ENCODE measurements at places on chromosomes 5 and 9.
A peak's percentile ranks its signal among the peaks of the same experiment; 100 is the strongest.

DNA sequence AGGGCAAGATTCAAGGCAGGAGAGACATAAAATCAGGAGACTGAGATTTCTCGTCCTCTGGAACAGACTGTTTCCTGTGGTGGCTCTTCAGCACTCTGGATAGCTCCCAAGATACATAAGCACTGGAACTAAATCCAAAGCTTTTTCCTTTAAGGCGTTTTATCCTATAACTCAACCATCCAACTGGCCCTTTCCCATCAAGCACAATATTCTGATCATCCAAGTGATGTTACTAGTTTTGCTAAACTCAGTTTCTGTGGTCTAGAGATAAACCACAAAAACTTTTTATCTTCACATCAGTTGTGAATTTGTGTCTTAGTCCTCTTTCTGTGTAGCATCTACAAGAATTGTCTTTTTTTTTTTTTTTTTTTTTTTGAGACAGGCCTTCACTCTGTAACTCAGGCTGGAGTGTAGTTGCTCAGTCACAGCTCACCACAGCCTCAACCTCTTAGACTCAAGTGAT lies 299.4 kb downstream of the COX7C start:
- peak; percentile 54 for DNase-seq

DNA sequence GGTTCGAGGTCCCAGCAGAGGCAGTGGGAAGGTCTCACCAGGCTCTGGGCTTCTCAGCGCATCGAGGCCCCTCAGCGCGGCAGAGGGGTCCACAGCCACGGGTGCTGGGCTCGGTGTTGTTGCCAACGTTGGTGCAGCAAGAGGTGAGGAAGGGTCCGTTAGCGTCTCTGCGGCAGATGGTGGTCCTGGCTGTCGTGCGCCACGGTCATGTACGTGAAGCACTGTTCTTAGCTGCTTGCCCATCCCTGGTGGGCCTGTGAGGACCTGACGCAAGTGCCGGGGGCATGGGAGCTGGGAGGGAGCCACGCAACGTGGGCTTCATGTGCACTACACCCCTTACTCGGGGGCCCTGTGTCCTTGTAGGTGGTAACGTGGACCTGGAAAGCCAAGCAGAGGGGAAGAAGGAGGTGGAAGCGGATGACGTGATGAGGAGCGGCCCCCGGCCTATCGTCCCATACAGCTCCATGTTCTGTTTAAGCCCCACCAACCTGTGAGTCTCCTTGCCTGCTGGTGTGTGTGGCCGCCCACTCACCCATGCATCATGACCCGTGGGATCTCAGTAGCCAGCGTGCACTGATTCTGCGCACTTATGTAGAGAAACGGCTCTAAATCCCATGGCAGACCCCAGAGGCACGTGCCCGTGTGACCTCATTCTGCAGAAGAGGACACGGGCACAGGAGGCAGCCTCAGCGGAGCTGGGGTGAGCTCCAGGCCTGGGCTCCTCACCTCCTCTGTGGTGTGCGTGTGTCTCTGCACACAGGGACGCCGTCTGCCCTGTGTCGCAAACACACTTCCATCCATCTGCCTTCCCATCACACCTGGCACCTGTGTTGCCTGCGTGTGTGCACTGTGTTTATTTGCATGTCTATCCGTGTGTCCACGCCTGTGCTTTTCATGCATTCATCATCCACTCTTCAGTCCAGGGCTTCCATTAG lies 166.1 kb downstream of the CACNA1B start:
- DNase-seq, result no peak

DNA sequence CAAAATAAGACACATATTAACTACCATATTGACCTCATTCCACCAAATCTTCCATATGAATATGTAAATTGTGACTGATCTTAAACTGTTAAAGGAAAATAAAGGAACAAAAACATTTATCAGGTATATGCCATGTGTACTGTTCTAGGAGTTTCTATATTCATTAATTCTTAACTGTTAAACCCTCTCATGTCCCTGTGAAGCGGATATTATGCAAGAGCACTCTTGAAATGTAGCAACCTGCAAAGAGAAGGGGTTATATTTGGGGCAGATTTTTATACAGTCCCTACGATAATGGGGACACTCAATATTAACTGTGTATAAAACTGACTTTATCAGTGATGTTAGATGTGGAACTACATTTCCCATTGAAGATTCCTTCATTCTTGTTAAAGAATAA lies 184.9 kb upstream of the OR13F1 start:
- DNase-seq, result no peak

DNA sequence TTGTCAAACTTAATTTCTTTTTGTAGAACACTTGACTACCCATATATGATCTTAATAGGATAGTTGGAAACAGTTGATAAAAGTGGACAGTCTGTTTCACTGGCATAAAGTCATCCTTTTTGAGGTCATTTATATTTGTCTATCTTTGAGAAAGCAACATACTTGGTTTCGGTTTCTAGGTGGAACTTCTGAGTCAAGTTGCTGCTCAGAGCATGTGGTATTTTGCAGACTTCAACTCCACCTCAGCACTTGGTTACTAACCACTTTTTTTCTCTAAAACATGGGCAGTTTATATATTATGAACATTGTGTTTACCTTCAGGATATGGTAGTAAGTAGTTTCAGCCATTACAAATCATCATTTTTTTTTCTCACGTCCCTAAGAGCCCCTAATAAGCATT lies 1749.0 kb upstream of the C9orf72 start:
- DNase-seq, result no peak

- peak; percentile 75 for DNase-seq
These were observed 101.7 kb downstream of the ARRDC3 start for GRCh38 chr5:91281401-91281800.

- no peak for DNase-seq
These were observed 551.0 kb downstream of the KIF4B start for GRCh38 chr5:155564541-155564940.

GRCh38 chr5:81409896-81410295 lies 16.0 kb upstream of the ACOT12 start:
- DNase-seq, result peak; percentile 26

DNA sequence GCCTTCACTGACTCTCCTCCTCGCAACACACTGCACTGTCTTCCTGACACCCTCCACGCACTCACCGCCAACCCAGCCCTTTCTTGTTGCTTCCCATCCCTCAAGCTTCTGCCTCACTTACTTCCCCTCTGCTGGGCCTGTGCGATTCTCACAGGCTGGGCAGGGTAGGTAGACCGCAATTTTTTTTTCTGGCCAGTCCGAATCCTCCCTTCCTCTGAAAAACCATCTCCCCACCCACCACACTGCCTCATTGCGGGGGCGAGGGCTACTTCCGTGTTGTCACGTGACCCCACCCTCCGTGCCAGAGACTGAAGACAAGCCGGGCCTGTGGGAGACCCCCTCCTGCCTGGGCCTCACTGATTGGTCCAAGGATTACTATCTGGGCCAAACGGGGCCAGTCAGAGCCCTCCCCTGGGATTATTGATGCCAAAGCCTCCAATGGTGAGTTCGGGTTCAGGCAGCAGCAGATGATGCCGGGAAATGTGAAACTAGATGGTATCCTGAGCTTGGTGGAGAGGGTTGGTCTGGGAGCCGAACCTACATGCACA lies 73.1 kb downstream of the STK10 start:
- no peak for DNase-seq
